Activated naive CD8-positive, alpha-beta T cell treated with anti-CD3 and anti-CD28 coated beads, Interleukin-2, amount 10 ng/mL, durations not matched to agents 7 days and 5 days (primary cell): ENCODE measurements at places on chromosomes 6 and 20.

GRCh38 chr20:17666481-17666880 is 15.6 kb downstream of the RRBP1 start:
- DNase-seq, result no peak

DNA sequence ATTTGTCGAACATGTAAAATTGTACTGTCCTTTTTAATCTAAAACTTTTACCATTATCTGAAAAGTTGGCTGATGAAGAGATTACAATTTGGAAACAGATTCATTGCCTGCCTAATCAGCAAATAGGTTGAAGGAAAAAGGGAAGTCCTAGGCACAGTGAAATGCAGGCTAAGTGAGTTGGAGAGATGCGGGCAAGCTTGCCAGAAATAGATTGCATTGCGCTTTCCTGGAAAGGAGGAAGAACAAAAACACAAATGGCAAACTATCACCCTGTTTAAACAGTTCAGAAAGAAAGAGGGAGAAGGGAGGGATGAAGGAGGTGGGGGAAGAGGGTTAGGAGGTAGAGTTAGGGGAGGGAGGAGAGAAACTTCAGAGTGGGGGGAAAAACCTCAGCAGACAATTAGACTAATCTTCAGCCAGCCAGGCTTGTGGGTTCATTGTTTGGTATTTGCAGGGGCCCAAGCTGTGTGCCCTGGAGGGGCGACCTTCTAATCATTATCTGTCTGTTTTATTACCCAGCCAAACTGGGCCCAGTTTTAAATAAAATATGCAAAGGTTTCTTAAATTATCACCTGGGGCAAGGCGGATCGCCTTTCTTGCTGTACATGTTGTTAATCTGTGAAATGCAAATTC is 465.2 kb downstream of the TFAP2B start:
- DNase-seq, result no peak

DNA sequence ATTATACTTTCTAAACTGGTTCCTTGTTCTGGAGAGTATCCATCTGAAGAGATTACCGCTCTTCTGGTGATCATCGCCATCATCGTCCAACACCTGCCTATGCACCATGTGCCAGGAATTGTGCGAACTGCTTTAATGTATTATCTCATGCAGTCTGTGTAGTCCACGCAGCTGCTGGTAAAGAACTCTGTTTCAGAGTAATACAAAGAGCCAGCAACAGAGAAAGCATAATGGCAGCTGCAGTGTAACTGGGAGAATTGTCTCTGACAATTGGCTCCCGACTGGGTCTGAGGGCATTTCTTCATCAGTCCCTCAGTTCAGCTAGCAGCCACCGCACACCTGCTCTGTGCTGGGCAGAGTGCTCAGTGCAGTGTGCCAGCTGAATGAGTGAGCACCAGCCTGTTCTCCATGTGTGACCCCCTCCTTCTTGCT is 383.4 kb downstream of the GRIK2 start:
- DNase-seq, result no peak

DNA sequence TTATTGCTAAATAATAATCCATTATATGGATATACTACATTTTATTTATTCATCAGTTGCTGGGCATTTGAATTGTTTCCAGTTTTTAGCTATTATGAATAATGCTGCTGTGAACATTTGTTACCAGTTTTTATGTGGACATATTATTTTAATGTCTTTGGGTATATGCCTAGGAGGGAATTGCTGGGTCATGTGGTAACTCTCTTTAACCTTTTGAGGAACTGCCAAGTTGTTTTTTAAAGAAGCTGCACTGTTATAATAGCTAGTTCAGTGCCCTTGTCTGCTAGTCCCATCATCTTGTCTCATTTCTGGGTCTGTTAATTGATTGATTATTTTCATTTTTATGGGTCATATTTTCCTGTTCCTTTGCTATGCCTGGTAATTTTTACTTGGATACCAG is 56.3 kb downstream of the FOXO3 start:
- DNase-seq, result no peak

GRCh38 chr20:39875492-39876110 is 813.4 kb downstream of the MAFB start:
- DNase-seq, result no peak

GRCh38 chr20:5586720-5587119 is 163.5 kb upstream of the SHLD1 start:
- DNase-seq, result no peak

DNA sequence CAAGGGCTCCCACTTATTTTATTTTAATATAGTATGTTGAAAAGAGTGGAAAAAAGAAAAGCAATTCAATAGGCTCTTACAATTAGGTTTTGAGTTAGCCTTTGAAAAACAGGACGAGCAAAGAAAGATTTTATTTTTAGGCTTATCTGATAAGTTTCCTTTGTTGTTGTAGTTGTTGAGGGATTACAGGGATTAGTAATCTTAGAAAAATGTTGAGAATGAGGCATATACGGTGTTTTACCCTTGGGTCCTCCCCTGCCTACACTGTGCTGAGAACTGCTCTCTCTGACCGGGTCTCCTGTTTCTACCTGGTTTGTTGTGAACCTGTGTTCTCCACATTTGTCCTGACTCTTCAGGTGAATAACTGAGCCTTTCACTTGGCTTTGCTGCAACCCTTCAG is 16.7 kb downstream of the TRAPPC3L start:
- no peak for DNase-seq

DNA sequence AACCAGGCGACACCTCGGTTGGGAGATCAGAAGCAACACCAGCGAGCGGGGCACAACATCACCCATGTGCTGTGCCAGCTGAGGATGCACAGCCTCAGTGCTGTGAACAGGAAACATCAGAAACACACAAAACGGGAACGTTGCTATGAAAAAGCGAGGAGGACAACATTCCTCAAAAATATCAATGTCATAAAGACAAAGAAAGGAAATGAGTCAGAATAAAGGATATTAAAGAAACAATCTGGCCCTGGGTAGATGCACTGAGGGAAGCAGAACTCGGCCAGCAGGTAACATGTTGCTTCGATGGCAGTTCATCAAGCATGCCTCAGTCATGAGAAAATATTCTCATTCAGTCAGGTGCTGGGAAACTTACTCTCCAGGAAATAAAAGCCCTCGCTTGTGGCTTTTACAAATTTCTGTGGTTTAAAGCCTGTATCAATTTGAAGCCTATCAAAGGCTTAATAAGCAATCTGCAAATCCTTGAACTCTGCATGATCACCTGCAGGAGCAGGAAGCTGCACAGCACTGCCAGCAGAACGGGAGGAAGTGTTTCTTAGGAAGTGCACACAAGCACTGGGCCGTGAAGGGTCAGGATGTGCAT is 77.5 kb downstream of the GINS1 start:
- DNase-seq, result no peak

GRCh38 chr6:34020807-34021553 is 124.9 kb downstream of the GRM4 start:
- no peak for DNase-seq

GRCh38 chr6:137094411-137095008 is 49.7 kb upstream of the IL20RA start:
- DNase-seq, result peak; percentile 43

- DNase-seq, result no peak
Measured at GRCh38 chr6:19934996-19935591, 97.9 kb downstream of the ID4 start.

DNA sequence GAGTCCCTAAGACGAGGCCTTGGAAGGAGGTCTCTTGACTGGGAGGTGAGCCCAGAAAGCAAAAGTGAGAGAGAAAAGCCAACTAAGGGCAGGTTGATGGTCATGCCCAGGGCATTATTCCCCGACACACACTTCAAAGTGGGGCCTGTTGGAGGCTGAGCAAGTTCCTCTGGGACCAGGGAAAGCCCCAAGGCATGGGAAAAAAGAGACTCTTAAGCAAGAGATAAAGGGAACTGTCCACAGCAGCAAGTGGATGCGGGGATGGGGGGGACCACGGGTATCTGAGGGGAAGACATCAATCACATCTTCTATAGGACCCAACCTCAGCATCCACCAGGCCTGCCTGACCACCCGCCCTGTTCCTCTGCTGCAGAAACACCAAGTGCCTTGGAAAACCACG is 119.9 kb upstream of the MAFB start:
- no peak for DNase-seq

- no peak for DNase-seq
Measured at GRCh38 chr20:63327231-63327745, 33.9 kb downstream of the CHRNA4 start.

GRCh38 chr20:63968928-63969760 is 586 bp downstream of the ZNF512B start:
- peak; percentile 64 for DNase-seq

GRCh38 chr20:54589402-54590030 is 114.1 kb downstream of the DOK5 start:
- DNase-seq, result no peak

- DNase-seq, result no peak
Measured at GRCh38 chr20:61723529-61724257, 342.0 kb downstream of the TAF4 start.

DNA sequence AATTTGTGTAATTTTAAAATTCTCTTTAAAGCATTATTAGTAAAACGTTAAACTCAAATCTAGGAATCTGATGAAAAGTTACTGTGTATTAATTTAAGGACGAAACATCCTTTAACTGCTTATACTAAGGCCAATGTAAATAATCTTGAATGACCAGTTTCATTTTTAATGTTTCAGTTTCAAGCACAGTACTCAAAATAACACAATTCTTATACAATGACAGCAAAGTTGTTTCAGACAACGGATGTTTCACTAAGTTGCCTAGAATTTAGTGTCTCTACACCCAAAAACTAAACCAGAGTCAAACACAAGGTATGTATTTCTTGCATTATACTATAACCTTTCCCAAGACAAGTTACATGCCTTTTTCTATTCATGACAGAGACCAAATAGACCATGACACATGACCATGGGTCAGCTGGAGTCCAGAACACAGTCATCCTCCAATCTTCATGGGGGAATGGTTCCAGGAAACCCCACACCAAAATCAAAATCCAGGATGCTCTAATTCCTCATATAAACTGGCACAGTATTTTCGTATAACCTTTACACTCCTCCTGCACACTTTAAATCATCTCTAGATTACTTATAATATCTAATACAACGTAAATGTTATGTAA is 7.7 kb downstream of the PHIP start:
- no peak for DNase-seq

GRCh38 chr6:27795697-27796494 is 116.3 kb downstream of the OR2B2 start:
- no peak for DNase-seq

- no peak for DNase-seq
Measured at GRCh38 chr6:37280162-37280887, 22.4 kb upstream of the TMEM217 start.

DNA sequence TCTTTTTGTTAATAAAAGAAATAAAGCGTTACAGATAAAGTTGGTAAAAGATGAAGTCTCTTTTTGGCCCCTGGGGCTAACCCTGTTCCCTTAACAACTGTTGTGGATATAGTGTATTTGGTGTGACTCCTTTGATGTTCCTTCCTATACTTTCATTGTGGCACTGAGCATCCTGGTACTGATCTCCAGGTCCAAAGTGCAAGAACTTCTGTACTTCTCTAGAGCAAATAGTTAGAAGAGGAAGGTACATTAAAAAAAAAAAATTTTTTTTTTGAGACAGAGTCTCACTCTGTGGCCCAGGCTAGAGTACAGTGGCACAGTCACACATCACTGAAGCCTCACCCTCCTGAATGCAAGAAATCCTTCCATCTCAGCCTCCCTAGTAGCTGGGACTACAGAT is 6.2 kb downstream of the POFUT1 start:
- no peak for DNase-seq

GRCh38 chr20:48608756-48609155 is 219.0 kb downstream of the PREX1 start:
- DNase-seq, result no peak

GRCh38 chr20:58449681-58450221 is 60.7 kb downstream of the VAPB start:
- DNase-seq, result no peak

GRCh38 chr20:52193133-52193532 is 1.6 kb upstream of the ZFP64 start:
- no peak for DNase-seq

DNA sequence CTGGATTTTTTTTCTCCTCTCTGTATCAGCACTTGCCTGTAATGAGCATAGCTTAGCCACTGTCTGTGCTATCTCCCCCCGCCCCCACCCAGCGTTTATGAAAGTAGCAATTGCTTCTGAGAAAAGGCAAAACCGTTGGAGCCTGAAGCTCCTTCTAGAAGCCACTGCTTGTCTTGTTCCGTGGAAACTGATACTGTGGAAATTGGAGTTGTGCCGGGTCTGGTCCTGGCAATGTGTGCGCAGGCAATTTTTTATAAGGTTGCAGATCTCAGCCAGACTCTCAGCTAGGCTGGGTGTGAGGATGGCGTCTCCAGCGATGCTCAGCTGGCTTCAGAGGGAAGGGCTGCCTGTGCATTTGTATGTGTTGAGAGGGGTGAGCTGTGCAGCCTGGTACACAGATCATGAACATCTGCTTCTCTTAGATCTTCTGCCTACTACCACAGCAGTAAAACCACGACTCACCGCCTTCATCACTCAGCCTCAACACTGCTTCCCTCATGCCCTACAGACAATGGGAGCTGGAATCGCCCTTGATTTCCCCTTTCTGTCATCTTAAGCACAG is 72.4 kb upstream of the GTSF1L start:
- no peak for DNase-seq

GRCh38 chr6:153034139-153034538 is 31.6 kb upstream of the MTRF1L start:
- DNase-seq, result no peak

GRCh38 chr6:80535914-80536565 is 429.6 kb downstream of the BCKDHB start:
- DNase-seq, result no peak

DNA sequence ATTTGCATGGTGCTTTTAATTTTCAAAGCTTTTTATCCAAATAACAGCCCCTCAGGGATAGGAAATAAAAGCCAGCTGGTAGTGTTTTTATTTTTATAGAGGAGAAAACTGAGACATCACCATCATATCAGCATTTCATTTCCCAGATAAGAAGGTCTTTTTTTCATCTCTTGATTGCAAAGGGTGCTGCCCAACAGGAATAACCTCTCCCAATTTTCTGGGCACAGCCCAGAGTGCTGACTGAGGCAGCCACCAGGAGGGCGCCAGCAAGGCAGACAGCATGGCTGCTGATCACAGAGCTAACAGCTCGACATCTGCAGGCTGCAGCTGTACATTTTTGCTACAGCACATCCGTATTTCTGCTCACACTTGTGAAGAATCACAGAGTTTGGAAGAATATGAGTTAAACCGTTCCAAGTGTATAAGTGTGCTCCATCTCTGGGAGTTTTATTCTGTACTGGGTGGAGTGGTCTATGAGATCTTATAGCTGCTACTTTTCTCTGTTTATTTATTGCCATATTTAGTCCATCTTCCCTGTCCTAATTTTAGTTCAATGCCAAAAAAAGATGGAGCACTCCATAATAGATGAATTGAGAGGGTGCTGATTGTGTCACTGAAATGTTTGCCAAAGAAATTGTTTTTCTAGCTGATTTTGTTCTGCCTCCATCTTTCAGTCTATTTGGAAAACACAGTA is 85.5 kb upstream of the C20orf144 start:
- no peak for DNase-seq

DNA sequence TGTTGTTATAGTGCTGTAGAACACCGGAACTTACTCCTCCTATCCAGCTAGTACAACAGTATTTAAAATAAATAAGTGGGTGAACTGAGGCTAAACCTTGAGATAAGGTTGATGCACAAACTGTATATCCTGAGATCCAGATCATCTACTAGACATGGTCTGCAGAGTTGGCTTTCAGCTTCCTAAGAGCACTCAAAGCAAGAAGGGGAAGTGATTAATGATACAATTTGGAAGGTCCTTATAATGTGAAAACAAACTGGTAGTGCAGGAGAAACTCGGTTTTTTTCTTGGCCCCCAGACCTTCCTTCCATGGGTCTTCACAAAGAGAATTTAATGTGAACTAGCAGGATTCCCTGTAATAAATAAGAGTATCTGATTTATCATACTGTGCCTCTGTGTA is 27.4 kb upstream of the RREB1 start:
- no peak for DNase-seq

- no peak for DNase-seq
Measured at GRCh38 chr6:80376411-80376810, 269.9 kb downstream of the BCKDHB start.
